Stimulated activated CD4-positive, alpha-beta T cell treated with anti-CD3 and anti-CD28 coated beads, TNF-alpha, amount 100 ng/mL, for 24 hours (primary cell): ENCODE measurements at places on chromosomes 2 and 18.

- DNase-seq = no peak
These were observed 26.3 kb downstream of the CAB39 start for GRCh38 chr2:230738924-230739323.

- no peak for DNase-seq
These were observed 21.4 kb downstream of the HADHA start for GRCh38 chr2:26223018-26223417.

DNA sequence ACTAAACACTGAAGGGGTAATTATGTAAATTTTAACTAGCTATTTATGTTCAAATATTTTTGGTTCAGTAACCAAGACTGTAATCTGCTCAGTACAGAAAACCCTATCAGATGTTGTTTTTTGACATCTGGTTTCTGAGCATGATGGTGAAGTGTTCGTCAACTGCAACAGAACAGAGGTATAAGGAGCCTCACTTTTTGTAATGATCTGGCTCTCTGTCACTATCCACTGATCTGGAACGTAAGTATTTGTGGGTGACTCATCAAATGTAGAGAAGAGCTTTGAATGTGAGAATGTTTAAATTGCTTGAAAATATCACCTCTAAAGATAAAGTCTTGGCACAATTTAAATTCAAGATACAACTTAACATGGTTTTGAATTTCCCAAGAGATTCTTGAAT is 213.6 kb upstream of the FAM98A start:
- DNase-seq = no peak

DNA sequence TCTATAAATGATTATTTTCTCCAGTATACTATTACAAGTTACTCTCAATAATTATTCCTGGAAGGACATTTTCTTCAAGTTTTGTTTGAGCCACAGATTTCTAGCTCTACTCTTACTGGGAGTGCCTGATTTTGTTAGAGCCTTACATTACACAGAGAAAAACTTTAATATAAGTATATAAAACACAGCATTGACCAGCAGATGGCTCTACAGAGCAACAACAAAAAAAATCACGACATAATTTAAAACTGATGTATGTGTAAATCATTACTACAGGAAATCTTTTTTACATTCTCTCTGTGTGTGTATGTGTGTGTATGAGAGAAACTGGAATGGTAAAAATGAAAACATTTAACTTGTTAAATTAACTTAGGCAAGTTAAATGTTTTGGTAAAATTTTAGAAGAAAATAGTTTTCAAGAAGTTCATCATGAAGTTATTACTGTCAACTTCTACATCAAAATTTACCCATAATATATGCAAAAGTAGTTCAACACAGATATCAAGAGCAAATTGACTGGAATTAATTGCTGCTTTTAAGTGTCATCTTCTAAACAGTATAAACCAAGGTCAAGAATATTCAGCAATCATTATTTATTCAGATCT is 103.3 kb downstream of the MDH1 start:
- no peak for DNase-seq

GRCh38 chr2:5549771-5550170 is 142.4 kb upstream of the SOX11 start:
- DNase-seq = no peak

DNA sequence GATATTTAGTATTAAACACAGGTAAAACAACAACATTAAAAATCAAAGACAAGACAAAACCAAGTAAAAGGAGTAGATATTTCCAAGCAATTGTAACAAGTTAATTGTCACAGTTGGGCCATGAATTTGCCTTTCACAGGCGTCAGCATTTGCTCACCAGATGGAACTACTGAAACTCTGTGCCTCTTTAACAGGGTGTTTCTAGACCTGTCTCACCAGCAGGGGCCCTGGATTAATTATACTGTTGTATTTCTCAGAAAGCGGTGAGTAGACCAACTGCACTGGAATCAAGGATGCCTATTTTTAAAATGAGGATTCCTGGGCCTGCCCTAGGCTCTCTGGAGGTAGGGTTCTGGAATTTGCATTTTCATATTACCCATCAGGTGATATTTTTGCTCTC is 92.6 kb downstream of the UPP2 start:
- DNase-seq = no peak

GRCh38 chr18:22031611-22032010 is 137.8 kb upstream of the GATA6 start:
- DNase-seq = no peak

GRCh38 chr2:112251271-112251670 is 3.6 kb downstream of the ZC3H8 start:
- DNase-seq = no peak

- DNase-seq = no peak
These were observed 62.7 kb upstream of the EML6 start for GRCh38 chr2:54660752-54661151.

DNA sequence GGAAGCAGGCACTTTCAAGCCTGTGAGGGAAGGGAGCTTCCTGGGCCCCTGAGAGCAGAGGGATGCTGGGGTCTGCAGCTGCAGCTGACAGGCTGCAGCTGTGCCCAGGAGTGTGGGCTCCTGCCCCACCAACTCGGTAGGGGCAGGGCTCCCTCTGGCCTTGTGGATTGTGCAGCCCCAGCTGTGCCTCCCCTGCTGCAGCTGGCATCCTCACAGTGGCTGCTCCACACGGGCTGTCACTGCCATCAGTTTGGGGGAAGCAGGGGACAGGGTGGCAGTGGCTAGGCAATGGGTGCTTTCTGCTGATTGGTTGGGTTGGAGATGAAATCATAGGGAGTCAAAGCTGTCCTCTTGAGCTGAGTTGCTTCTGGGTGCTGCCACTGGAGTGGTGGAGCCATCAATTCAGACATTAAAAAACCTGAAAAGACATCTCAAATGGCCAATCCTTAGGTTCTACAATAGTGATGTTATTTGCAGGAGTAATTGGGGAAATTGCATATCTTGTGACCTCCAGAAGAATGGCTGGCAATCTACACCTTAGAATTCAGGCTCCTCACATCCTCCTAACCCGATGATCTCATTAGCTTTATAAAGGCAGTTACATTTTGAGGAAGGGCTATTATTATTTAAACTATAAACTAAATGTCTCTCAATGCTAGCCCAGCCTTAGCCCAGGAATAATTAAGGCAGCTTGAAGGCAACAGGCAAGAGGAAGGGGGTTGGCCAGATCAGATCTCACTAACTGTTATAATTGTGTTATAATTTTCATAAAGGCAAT is 41.3 kb downstream of the FAM171B start:
- DNase-seq = no peak

- DNase-seq = no peak
These were observed 812 bp downstream of the SOWAHC start for GRCh38 chr2:109614715-109615636.

GRCh38 chr2:108449410-108450130 is 564 bp downstream of the GCC2 start:
- peak; percentile 26 for DNase-seq

DNA sequence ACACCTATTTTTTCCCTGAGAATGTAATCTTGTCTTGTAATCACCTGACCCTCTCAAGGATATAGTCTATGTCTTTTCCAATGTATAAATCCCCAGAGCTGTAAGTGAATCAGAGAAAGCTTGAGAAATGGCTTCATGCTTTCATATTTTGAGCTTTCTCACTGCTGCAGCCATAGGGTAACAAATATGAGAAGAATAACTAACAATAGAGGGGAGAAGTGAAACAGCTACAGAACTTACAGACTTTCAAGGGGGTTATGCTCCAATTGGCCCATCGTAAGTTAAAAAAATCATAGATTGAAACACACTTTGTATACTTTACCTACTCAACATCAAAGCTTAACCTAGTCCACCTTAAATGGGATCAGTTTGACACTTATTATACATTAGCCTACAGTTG is 111.0 kb downstream of the CNTNAP5 start:
- no peak for DNase-seq
